ENCODE measurements at places on chromosomes 7 and 10.

- no peak for DNase-seq
Observed at GRCh38 chr7:144404946-144405345, 1.5 kb upstream of the NOBOX start.

GRCh38 chr10:29648114-29648982, 13.6 kb upstream of the SVIL start:
- no peak for DNase-seq

DNA sequence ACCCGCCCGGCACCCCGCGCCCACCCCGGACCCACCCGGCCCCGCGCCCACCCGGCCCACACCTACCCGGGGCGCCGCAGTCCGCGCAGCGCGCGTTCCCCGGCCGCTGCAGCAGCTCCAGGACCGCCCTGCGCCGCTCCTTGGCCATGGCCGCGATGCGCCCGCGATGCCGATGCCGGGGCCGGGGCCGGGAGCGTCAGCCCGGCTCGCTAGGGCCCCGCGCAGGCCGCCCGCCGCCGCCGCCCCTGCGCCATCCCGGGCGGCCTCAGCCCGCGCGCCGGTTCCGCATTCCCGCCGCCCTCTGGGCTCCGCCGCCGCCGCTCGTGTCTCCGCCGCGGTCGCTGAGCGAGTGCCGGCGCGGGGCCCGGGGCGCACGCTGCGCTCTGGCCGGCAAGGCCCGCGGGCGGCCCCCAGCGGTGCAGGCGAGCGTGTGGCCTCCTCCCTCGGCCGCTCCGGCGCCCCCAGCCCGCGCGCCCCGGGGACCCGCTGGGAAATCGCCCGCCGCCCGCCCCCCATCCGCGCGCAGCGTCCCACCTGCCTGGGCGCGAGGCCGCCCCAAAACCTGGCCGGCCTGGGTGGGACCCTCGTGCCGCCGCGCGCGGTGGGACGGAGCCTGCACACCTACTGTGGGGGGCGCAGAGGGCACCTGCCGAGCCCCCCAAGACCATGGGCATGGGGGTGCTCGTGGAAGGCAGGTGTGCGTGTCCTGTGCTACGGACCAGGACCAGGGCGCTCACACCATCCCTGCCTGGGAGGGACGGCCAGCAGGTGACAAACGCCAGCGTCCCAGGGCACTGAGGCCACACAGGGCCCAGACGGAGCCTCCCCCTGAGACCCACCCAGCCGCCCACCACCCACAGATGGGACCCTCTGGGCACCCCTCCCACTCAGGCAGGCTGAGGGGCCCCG, at the start of gene ADAP1:
ADAP1 (minus strand) TSS at position 351 of the 909 bp plus-strand sequence; CDS start at position 148, 203 bp downstream.
- no peak for DNase-seq

- peak; percentile 67 for DNase-seq
Observed at GRCh38 chr7:68321076-68321639, 1277.1 kb upstream of the AUTS2 start.

- DNase-seq: no peak
Observed at GRCh38 chr10:59611048-59611447, 98.6 kb downstream of the SLC16A9 start.

DNA sequence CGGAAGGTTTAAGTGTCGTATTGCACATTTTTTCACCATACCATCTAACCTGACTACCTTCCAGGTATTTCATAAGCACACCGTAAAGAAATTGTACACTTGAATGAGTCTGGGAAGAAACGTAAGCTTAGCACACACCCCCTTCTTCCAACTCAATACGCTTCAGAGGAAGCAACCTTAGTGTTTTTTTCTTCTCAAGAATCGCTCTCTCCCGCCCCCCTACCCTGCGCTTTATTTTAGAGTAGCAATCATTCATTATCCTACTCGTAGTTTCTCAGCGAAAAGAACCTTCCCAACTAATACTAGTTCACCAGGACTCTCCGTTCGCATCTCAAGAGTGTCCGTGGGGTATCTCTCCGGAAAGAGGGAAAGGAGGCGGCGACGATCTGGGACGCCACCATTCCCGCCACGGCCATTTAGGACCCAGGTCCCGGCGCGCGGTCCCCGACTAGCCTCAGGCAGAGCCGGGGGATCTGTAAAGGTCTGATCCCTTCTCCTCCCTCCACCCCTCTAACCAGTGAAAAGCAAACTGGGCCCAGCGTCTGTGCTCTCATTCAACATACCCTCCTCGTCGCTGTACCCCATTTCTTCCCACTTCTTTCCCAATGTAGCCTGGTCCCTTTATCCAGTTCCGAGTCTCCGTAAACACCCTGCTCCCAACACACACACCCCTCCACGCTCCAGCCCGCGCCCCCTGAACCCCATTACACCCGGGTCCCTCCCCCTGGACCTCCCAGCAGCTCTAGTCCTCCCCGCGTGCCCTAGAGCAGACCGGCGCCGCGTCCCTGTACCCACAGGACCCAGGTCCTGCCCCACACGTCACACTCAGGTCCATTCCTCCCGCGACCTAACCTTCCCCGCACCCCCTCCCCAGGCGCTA, 16.0 kb downstream of the MYOZ1 start:
- no peak for DNase-seq

Data from NCI-H2081 treated with DMSO at 0.1 percent for 48 hours (cell line).